PC-9 (cell line): ENCODE measurements at places on chromosomes 1 and 21. TPM values are rescaled to one million over a fixed set of nuclear protein-coding genes. Genes with fewer than 3 reads are reported as not detected.

- peak; percentile 34 for DNase-seq
Measured at GRCh38 chr1:247332623-247333361, 1.1 kb upstream of the ZNF496 start.

GRCh38 chr1:246304484-246305259 is 202.4 kb downstream of the SMYD3 start:
- DNase-seq, result no peak

DNA sequence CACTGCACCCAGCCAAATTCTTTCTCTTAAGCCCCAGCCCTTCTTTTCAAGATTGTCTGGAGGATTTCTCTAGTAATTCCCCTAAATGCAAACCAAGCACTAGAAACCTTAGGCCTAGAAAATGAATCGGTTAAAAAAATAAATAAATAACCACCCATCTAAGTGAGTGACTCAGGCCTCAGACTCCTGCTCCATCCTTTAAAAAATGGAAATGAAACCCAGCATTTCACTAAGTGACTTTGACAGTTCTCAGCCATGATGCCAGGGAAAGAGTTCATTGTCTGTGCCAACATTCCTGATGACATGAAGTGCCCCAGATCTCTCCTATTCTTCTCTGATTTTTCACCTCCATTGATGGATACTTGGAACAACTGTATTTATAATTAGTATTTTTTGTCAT is 415.2 kb upstream of the DAB1 start:
- no peak for DNase-seq

Gene OR2T11
- total RNA-seq, result not detected in 2 replicates

DNA sequence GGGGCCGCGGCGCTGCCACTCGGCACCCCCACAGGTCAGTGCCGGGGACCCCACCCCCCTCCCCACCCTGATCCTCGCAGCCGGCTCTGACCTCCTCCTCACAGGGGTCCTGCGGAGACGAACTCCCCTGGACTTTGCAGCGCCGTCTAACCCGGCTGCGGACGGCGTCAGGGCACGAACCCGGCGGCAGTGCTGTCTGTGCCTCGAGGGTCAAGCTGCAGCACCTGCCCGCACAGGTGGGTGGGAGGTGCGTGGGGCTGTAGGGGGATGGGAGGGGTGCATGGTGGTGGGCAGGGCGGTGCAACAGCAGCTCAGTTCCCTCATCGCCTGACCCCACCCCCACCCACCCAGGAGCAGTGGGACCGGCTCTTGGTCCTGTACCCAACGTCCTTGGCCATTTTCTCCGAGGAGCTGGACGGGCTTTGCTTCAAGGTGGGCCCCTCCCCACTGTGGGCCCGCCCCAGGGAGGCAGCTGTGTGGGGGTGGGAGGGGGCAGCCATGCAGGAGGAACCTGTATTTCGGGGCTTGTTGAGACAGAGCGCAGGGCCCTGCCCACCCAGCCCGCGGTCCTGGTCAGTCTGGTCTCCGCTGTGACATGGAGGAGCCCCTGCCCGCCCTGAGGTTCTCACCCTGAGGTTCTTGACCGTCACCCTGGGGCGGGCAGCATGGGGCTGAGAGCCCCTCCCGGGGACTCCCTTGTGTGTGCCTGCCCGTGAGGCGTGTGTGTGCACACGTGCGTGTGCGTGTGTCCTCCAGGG is 4.9 kb downstream of the PLEKHN1 start:
- DNase-seq, result no peak

DNA sequence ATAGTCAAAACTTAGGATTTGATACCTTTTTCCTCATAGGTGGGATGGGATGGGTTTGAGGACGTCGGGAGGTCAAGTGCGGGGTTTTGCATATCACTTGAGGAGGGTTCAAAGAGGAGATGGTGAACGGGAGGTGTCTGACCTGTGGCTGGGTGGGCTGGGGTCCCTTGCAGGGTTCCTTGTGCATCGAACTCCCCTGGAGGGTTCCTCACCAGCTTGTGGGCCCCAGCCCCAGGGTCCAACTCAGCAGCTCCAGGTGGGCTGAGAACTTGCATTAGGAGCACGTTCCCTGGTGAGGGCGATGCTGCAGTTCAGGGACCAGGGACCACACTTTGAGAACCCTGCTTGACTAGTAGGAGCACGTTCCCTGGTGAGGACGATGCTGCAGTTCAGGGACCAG is 23.2 kb downstream of the TRPM2 start:
- DNase-seq, result no peak

Gene STYXL2
- total RNA-seq, result not detected in 2 replicates

GRCh38 chr1:47147047-47147785 is 10.0 kb downstream of the CYP4A22 start:
- no peak for DNase-seq

Gene EPHA10
- 7.6 and 12.1 TPM in 2 replicates for total RNA-seq

GRCh38 chr21:14869984-14870852 is 194.6 kb downstream of the NRIP1 start:
- peak; percentile 59 for DNase-seq

DNA sequence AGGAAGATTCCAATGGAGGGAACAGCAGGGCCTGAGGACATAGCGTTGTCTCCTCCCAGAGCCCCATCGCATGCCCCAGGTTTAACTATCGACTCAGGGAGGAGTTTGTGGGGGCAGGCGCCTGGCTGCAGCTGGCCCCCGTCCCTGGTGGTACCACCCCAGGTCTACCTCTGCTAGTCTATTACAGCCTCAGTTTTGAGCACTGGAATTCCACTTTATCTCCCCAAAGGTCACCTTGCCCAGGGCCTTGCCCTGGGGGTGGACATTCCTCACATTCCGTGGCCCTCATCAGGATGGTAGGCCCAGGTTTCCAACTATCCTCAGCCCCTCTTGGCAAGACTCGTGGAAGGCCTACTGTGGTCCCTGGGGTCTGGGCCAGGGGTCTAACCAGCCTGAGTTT is 65.4 kb upstream of the SSBP3 start:
- DNase-seq, result no peak

- DNase-seq, result no peak
Measured at GRCh38 chr1:202622388-202622787, 87.9 kb downstream of the SYT2 start.

GRCh38 chr1:44905276-44905675 is 62.2 kb upstream of the PTCH2 start:
- no peak for DNase-seq

DNA sequence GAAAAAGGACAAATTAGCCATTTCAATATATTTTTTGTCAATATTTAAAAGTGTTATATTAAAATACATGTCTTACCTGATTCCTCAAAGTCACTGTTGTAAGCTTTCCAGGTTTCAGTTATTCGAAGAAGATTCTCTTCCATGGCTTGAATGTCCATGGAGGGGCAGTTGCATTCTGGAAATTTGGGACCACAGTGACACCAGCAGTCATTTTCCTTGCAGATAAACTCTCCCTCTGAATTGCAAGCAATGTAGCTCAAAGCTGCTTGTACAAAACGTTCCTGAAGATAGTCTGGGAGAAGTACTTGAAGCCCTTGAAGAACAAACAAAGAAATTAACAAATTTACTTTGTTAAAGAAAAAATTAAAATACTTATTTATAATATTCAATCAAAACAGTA is 251.7 kb downstream of the BRINP3 start:
- no peak for DNase-seq

Gene TMEM240
- total RNA-seq, result 4.4 and 8.3 TPM in 2 replicates

GRCh38 chr1:7341145-7341905 is 429.8 kb upstream of the VAMP3 start:
- no peak for DNase-seq

Gene C8A
- total RNA-seq, result not detected in 2 replicates

- no peak for DNase-seq
Measured at GRCh38 chr21:29236201-29236600, 62.5 kb upstream of the BACH1 start.

GRCh38 chr21:35332841-35333426 is 283.8 kb upstream of the RUNX1 start:
- DNase-seq, result no peak

Gene IFNLR1
- 5.5 and 8.1 TPM in 2 replicates for total RNA-seq

Gene LIN28A
- total RNA-seq, result not detected in 2 replicates

DNA sequence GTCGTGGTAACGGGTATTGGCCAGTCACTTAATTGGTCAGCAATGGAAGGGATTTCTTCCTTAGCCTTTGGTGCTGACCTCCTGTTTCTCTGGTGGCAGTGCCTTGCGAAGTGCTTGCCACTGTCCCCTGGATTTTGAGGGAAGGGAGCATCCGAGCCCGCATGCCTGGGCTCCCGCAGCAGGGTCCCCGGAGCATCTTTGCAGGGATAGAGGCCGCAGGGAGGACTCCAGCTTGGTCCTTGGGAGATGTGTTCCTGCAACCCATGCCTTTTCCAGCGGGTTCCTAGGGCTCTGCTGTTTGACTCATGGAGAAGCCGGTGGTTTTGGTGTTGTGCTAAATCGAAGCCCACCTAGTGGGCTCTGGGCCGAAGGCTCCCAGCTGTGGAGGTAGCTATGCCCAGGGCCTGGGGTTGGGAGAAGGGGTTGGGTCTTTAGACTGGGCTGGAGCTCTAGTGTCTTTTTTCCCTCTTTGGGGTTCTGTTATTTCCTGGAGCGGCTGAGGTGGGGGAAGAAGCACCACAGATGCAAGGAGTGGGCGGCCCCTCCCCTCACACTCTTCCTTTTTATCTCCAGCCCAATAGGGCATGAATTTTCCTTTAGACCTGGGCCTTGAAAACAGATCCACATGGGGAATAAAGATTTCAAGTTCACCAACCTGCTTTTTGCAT is 39.0 kb downstream of the PIK3CD start:
- no peak for DNase-seq

Gene TMEM52
- 7.4 and 8.5 TPM in 2 replicates for total RNA-seq

DNA sequence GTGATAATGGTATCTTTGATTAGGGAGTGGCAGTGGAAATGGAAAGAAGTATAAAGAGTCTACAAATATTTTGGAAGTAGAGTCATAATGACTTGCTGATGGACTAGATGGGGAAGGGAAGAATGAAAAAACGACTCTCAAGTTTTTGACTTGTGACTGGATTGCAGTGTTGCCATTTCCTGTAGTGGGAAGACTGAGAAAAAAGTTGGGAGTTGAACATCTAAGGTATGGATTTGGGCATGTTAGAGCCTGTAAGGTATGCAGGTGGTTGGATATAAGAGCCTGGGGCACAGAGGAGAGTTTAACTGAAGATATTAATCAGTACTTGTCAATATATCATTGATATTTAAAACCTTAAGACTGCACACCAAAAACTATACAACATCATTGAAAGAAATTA is 19.4 kb downstream of the DNM3 start:
- no peak for DNase-seq

DNA sequence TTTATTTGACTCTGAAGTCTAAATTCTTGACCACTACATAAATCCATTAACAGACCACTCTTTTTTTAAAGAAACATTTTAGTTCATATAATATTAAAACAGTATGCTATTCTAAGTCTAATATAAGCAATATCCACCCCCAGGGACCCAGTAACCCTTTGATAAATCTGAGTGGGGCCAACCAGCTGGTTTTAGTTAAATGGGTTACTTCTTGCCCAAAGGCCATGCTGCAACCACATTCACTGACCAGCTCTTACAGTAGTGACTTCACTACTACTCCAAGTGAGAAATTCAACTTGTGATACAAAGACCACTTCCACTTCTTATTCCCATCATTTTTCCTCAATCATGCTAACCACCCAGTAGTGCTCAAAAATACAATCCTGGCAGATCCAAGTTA is 20.5 kb downstream of the FUBP1 start:
- DNase-seq, result no peak

DNA sequence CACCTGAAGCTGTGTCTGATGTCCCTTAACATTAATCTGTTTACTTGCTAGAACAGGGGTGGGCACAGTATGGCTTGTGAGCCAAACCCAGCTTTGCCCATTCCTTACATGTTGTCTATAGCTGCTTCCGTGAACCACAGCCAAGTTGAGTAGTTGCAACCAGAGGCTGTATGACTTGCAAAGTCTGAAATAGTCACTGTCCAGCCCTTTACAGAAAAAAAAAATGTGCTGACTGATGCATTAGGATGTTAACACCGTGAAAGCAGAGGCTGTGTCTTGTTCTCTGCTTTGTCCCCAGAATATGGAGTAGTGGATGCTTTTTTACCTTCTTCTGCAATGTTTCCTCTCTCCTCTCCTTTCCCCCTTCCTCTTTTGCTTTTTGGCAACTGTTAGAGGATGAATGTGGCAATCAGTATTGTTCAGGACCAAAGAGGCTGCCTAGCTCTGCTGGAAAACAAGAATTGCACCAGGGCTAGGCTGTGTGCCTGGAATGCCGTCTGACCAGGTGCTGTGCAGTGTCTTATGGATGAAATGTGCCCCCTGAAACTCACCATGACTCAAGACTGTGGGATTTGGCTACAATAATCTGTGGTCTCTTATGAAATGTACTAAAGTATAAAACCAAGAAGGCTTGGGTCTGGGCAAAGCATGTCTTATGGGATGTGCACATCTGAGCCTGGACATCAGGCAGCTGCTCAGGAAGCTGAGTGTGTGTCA is 79.6 kb upstream of the GCLM start:
- DNase-seq, result peak; percentile 100

DNA sequence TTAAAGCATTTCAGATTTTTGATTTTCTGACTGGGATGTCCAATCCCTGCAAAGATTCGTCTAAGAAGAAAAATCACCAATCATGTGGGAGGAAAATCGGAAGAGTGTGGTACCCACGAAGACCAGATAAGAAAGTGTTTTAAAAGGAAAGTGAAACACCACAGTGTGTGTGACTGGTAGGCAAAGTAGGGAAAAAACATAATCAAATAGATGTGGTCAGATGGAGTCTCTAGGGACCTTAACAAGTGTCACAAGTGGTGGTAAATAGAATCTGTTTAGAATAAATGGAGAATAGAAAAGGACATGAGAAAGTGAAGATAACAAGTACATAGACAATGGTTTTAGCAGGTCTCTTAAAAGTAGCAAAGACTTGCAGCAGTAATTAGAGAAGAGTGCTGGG is 154.6 kb downstream of the SLC30A10 start:
- DNase-seq, result no peak

GRCh38 chr1:18931730-18932129 is 24.7 kb downstream of the IFFO2 start:
- no peak for DNase-seq

Gene KRTAP24-1
- total RNA-seq, result not detected in 2 replicates

Gene AKR7A3
- 1.9 and 2.5 TPM in 2 replicates for total RNA-seq

Gene RPE65
- total RNA-seq, result not detected in 2 replicates

Gene LHX8
- not detected in 2 replicates for total RNA-seq

Gene FCGR2B
- not detected in 2 replicates for total RNA-seq

Gene NHLH2
- not detected in 2 replicates for total RNA-seq

DNA sequence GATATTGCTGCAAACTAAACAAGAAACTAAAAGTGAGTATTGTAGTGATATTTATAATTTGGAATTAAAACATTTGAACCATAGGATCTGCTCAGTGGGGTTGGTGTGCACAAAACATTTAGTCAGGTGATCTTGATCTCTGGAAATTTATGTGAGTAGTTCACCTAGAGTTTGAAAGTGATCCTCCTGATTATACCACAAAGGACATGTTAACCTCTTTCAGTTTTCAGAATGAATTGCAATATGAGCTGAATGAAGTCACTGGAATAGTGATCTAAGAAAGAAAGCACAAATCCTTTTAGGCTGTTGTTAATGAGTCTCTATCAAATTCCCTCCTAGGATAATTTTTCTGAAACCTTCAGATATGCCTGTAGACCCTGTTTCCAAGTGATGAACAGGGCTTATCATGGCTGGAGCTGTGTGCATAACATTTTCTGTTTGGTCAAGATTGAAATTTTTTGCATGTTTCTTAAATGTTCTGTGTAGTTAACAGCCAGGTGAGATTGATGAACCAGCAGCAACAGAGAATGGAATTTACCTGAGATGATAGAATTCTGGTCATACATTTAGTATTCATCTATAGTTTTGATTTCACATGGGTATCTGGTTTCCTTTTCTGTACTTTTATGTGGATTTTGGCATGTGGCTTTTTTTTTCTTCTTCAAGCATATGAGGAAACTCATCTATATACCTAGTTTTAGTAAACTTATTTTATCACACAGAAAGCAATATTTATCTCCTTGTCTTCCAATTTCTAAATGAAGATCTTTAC is 25.5 kb downstream of the CDC14A start:
- DNase-seq, result no peak

Gene AQP10
- total RNA-seq, result not detected in 2 replicates
